ENCODE measurements at places on chromosomes 5 and 9. TPM values are rescaled to one million over a fixed set of nuclear protein-coding genes. Genes with fewer than 3 reads are reported as not detected.
A peak's percentile ranks its signal among the peaks of the same experiment; 100 is the strongest.

VCP gene
- polyA plus RNA-seq = 58.3 TPM

FBXL7 gene
- polyA plus RNA-seq = 1.2 TPM

ASPN gene
- polyA plus RNA-seq = 0.53 TPM

SELENOP gene
- polyA plus RNA-seq = 32.5 TPM

STRBP gene
- polyA plus RNA-seq = 8.0 TPM

CAPSL gene
- 1.7 TPM for polyA plus RNA-seq

- no peaks in the 10 kb centered on the region for H3K36me3 ChIP-seq
- H3K4me1 ChIP-seq = no peaks in the 10 kb centered on the region
- H3K27ac ChIP-seq = no peak overlapping the region
Measured at GRCh38 chr5:173291722-173292658, 36.2 kb downstream of the STC2 start.

GRCh38 chr9:13137426-13137825 is 142.1 kb downstream of the MPDZ start:
- H3K4me3 ChIP-seq = no peak overlapping the region
- no peak overlapping the region for H3K27ac ChIP-seq
- no peak for DNase-seq

GRCh38 chr9:40926404-40927259 is 201.8 kb downstream of the FOXD4L6 start:
- H3K27me3 ChIP-seq = no peaks in the 10 kb centered on the region
- H3K4me1 ChIP-seq = no peaks in the 10 kb centered on the region
- no peak overlapping the region for H3K4me3 ChIP-seq
- no peak overlapping the region for H3K27ac ChIP-seq
- DNase-seq = no peak
- H3K36me3 ChIP-seq = no peaks in the 10 kb centered on the region

GRCh38 chr5:132267166-132267739 is 9.8 kb downstream of the PDLIM4 start:
- peak overlapping the region; percentile 5 for H3K27ac ChIP-seq
- no peak overlapping the region for H3K4me3 ChIP-seq
- H3K4me1 ChIP-seq = peaks cover 2% of the 10 kb centered on the region
- DNase-seq = no peak
- no peaks in the 10 kb centered on the region for H3K27me3 ChIP-seq

DNA sequence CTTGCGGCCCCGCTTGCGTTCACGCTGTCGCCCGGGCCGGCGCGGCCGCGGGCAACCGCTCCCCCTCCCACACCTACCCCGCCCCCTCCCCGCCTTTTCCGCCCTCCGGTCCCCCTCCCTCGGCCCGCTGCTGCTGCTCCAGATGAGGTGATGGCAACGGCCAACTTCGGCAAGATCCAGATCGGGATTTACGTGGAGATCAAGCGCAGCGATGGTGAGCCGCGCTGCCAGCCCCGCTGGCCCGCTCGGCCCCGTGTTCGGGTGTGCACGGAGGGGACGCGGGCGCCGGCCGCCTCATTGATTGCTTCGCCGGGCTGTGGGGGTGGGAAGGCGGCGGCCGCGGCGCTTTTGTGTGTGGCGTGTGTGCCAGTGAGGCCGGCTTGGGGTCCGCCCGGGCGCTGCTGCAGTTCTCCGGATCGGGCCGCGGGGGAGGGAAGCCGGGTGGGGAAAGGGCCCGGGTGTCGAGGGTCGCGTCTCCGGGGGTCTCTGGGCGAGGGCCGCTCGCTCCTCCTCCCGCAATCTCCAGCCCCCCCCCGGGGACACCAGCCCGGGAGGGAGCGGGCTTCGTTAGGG is 403 bp downstream of the KIF2A start:
- H3K4me3 ChIP-seq = peak overlapping the region; percentile 95
- peaks cover 9% of the 10 kb centered on the region for H3K4me1 ChIP-seq
- H3K27me3 ChIP-seq = no peaks in the 10 kb centered on the region
- peak; percentile 80 for DNase-seq

- no peak overlapping the region for H3K4me3 ChIP-seq
- no peak for DNase-seq
- no peaks in the 10 kb centered on the region for H3K27me3 ChIP-seq
- H3K36me3 ChIP-seq = no peaks in the 10 kb centered on the region
- no peak overlapping the region for H3K27ac ChIP-seq
- H3K4me1 ChIP-seq = no peaks in the 10 kb centered on the region
Measured at GRCh38 chr5:148815578-148815977, 10.8 kb upstream of the ADRB2 start.

DNA sequence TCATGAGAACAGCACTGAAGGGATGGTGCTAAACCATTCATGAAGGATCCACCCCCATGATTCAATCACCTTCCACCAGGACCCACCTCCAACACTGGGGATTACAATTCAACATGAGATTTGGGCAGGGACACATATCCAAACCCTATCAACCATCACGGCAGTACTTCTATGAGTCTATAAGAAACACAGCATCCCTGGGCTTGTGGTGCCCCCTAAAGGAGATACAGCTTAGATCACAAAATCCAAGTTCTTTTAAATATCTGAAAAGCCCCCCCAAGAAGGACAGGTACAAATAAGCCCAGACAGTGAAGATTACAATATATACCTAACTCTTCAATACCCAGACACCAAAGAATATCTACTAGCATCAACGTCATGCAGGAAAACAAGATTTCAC is 233.7 kb upstream of the ADRA1B start:
- no peaks in the 10 kb centered on the region for H3K36me3 ChIP-seq
- DNase-seq = no peak
- H3K4me1 ChIP-seq = no peaks in the 10 kb centered on the region
- no peaks in the 10 kb centered on the region for H3K27me3 ChIP-seq

- H3K36me3 ChIP-seq = no peaks in the 10 kb centered on the region
- no peak overlapping the region for H3K4me3 ChIP-seq
- DNase-seq = no peak
- no peaks in the 10 kb centered on the region for H3K27me3 ChIP-seq
- H3K4me1 ChIP-seq = no peaks in the 10 kb centered on the region
Measured at GRCh38 chr5:54156577-54156976, 153.8 kb downstream of the ARL15 start.

- H3K4me3 ChIP-seq = no peak overlapping the region
- DNase-seq = no peak
- no peaks in the 10 kb centered on the region for H3K27me3 ChIP-seq
- no peaks in the 10 kb centered on the region for H3K4me1 ChIP-seq
- H3K36me3 ChIP-seq = no peaks in the 10 kb centered on the region
- H3K27ac ChIP-seq = no peak overlapping the region
Measured at GRCh38 chr9:37835821-37836220, 35.2 kb downstream of the DCAF10 start.

DNA sequence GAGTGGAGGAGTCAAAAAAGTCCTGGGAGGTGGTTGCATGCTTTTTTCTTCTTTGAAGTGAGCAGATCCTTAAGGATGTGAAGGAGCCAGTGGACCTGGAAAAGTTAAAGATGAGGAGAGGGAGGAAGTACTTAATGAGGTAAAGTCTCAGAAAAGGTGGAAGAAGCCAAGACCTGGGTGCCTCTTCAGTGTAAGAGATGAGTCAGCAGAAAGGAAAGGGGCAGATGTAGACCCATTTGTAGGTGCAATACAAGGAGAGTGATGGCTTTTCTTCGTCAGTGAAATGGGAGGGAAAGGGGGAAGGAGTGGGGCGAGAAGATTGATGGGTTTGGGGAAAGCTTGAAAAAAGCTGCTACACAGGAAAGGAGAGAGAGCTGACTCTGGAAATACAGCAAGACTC is 82.9 kb downstream of the ANGPTL2 start:
- H3K4me1 ChIP-seq = no peaks in the 10 kb centered on the region
- no peaks in the 10 kb centered on the region for H3K27me3 ChIP-seq
- H3K36me3 ChIP-seq = no peaks in the 10 kb centered on the region
- no peak for DNase-seq

- no peaks in the 10 kb centered on the region for H3K4me1 ChIP-seq
- no peak overlapping the region for H3K4me3 ChIP-seq
- no peak for DNase-seq
- no peak overlapping the region for H3K27ac ChIP-seq
- H3K27me3 ChIP-seq = no peaks in the 10 kb centered on the region
Measured at GRCh38 chr5:174172566-174172965, 127.1 kb downstream of the NSG2 start.

GRCh38 chr9:90546200-90546599 is 96.4 kb downstream of the DIRAS2 start:
- H3K4me1 ChIP-seq = no peaks in the 10 kb centered on the region
- H3K27me3 ChIP-seq = no peaks in the 10 kb centered on the region
- DNase-seq = no peak
- H3K36me3 ChIP-seq = no peaks in the 10 kb centered on the region
- no peak overlapping the region for H3K4me3 ChIP-seq
- H3K27ac ChIP-seq = no peak overlapping the region

DNA sequence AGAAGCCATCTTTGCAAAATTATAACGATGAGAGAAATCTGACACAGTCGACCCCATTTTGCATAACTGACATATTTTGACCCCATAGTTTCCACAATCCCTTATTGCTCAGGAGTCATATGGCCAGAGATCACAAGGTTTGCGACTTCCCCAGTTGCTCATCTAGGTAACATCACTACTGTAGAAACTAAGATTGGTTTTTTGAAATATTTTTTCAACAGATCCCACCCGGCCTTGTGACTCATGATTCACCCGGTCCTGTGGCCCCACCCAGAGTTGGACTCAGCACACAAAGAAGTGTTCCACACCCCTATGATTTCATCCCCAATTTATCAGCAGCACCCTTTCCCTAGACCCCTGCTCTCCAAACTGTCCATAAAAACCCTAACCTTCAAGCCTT is 50.2 kb downstream of the TIMD4 start:
- H3K27me3 ChIP-seq = no peaks in the 10 kb centered on the region
- DNase-seq = no peak
- H3K4me1 ChIP-seq = no peaks in the 10 kb centered on the region
- no peak overlapping the region for H3K4me3 ChIP-seq

GRCh38 chr9:81559709-81560108 is 129.6 kb downstream of the TLE1 start:
- no peak for DNase-seq
- no peaks in the 10 kb centered on the region for H3K36me3 ChIP-seq
- no peak overlapping the region for H3K27ac ChIP-seq
- H3K4me3 ChIP-seq = no peak overlapping the region
- peaks cover 27% of the 10 kb centered on the region for H3K4me1 ChIP-seq

GRCh38 chr9:82091610-82092009 is 103.0 kb downstream of the SPATA31D1 start:
- no peak for DNase-seq
- no peaks in the 10 kb centered on the region for H3K4me1 ChIP-seq
- no peak overlapping the region for H3K27ac ChIP-seq
- no peak overlapping the region for H3K4me3 ChIP-seq

DNA sequence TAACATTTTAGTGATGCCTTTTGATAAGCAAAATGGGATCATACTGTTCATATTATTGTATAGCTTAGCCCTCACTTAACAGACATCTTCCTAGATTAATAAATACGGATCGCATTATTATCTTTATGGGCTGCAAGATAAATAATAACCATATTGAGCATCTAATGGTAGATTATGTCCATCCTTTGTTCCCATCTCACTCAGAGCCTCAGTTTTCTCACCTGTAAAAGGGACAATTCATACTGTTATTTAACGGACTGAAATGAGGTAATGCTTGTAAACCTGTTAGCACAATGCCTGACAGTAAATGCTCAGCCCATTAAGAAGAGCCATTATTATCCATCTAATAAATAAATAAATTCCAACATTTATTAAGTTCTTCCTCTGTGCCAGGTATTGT is 3.0 kb upstream of the RPL26L1 start:
- DNase-seq = no peak
- peaks cover 6% of the 10 kb centered on the region for H3K4me1 ChIP-seq
- no peak overlapping the region for H3K27ac ChIP-seq
- no peaks in the 10 kb centered on the region for H3K27me3 ChIP-seq

DNA sequence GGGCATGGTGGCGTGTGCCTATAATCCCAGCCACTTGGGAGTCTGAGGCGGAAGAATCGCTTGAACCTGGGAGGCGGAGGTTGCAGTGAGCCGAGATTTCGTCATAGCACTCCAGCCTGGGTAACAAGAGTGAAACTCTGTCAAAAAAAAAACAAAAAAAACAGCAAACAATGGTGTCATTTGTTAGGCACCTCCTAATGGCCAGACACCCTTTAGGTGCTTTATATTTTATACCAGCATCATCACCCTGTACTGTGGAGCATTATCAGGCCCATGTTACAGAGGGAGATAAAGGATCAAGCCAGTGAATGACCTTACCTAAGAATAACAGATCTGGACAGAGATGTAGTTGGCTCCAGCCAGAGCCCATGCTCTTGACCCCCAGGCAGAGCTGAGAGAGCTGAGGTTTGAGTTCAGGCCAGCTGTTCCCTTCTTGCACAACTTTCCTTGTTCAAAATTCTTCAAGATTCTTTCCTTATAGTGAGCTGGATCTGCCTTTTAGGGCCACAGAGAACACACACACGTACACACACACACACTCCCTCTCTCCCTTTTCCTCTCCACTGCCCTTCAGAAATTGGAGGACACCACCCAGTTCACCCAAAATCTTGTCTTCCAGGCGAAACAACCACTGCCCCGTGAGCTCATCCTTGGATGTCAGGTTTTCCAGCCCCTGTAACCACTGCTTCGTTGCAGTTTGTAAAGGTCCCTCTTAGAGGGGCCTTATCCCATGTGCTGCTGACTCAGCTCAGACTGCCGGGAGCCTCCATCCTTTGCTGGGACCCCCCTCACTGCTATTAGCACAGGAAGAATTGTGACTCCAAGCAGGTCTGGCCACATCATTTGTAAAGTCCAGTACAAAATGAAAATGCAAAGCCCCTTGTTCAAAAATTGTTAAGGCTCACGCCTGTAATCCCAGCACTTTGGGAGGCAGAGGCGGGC is 10.4 kb upstream of the PTGES start:
- no peaks in the 10 kb centered on the region for H3K36me3 ChIP-seq
- H3K27me3 ChIP-seq = no peaks in the 10 kb centered on the region
- H3K27ac ChIP-seq = no peak overlapping the region
- H3K4me3 ChIP-seq = no peak overlapping the region
- no peak for DNase-seq

- no peaks in the 10 kb centered on the region for H3K27me3 ChIP-seq
- no peak overlapping the region for H3K4me3 ChIP-seq
- no peak overlapping the region for H3K27ac ChIP-seq
Measured at GRCh38 chr9:34267660-34268059, 61.4 kb downstream of the KIF24 start.

DNA sequence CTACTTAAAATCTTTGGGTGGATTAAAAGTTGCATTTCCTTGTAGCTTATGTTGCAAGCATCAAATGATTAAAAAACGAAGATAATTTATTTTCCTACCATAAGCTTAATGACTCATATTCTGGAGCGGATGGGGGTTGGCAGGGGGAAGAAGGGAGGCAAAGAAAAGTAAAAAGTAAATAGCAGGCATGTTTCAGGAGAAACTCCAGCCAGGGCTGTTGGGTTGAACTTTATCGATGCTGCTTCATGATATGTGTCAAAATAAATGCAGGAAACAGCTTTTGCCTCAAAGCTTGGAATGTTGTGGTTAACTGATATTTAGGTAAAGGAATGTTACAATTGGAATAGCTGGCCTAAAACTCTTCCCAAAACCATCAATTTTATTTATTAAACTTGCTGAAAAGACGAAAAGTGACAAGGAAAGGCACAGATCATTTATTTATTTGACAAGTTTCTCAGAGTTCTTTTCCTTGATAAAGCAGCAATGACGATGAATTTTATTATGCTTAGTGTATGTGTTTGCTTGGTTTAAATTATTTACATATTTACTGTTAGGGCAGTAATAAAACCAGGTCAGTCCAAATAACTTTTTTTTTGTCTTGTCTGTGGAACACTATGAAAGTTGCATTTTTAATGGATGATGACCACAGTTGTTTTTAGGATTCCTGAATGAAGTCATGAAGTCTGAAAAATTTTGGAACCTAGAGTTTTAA is 177.9 kb downstream of the PCSK1 start:
- no peaks in the 10 kb centered on the region for H3K36me3 ChIP-seq
- H3K27ac ChIP-seq = no peak overlapping the region
- H3K4me3 ChIP-seq = no peak overlapping the region
- no peaks in the 10 kb centered on the region for H3K27me3 ChIP-seq
- DNase-seq = peak; percentile 34
- H3K4me1 ChIP-seq = peaks cover 17% of the 10 kb centered on the region
